SJCRH30 (cell line): ENCODE measurements at places on chromosomes 16 and 17. TPM values are rescaled to one million over a fixed set of nuclear protein-coding genes. Genes with fewer than 3 reads are reported as not detected.

DNA sequence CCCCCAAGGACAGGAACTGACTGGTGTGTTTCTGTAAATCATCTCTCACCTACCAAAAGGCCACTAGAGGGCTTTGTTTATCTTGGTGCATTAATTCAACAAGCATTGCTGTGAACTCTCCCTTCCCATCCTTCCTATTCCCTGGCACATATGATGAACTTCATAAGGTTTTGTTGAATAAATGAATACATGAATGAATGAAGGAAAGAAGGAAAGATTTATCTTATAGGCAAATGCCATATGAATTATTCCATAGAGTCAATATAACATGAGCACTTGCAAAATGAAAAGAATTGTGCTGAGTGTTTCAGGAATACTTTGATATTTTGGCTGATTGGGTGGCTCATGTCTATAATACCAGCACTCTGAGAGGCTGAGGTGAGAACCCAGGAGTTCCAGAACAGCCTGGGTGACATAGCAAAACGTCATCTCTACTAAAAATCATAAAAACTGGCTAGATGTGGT lies 4.3 kb downstream of the SPDYE4 start:
- no peak for DNase-seq

GRCh38 chr16:67157892-67158635 lies 1.6 kb downstream of the TRADD start:
- DNase-seq = no peak

- no peak for DNase-seq
Observed at GRCh38 chr17:64145375-64145750, 15.4 kb upstream of the ERN1 start.

DNA sequence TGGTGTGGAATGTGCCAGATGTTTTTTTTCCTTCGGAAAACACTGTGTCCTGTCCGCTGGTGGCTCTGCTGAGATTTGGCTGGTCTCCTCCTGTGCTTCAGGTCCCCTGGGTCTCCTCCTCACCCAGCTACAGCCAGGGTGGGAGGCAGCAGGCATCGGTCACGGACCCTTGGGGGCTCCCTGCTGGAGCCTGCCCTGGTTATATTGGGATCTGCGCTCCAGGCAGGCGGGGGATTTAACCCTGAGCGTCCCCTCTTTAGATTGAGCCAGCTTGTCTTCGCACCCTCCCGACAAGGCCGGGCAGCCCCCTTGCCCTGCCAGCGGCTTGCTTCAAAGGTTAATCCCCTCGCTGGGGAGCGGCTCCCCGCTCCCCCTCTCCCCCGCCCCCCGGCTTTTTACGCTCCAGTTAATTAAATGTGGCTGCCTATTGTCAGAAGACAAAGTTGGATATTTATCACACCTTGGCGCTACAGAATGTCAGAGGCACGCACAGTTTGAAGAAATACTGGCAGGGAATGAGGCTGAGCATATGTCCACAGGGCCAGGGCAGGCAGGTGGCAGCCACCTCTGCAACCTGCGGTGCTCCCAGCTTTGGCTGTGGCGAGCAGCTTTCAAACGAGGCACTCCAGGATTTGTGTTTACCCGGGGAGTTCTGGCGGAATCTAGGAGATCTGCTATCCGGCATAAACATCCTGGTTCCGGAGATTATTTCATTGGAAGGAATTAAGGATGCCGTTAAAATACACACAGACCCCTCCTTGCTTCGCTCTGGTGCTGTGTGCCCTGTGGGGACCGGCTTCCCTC lies 38.2 kb upstream of the GSE1 start:
- peak; percentile 44 for DNase-seq

- no peak for DNase-seq
Observed at GRCh38 chr17:7460850-7461660, 16.2 kb downstream of the CHRNB1 start.

- DNase-seq = no peak
Observed at GRCh38 chr16:88300463-88300835, 82.3 kb upstream of the ZNF469 start.

Gene IL21R
- 3.8 and 4.6 TPM in 2 replicates for total RNA-seq

DNA sequence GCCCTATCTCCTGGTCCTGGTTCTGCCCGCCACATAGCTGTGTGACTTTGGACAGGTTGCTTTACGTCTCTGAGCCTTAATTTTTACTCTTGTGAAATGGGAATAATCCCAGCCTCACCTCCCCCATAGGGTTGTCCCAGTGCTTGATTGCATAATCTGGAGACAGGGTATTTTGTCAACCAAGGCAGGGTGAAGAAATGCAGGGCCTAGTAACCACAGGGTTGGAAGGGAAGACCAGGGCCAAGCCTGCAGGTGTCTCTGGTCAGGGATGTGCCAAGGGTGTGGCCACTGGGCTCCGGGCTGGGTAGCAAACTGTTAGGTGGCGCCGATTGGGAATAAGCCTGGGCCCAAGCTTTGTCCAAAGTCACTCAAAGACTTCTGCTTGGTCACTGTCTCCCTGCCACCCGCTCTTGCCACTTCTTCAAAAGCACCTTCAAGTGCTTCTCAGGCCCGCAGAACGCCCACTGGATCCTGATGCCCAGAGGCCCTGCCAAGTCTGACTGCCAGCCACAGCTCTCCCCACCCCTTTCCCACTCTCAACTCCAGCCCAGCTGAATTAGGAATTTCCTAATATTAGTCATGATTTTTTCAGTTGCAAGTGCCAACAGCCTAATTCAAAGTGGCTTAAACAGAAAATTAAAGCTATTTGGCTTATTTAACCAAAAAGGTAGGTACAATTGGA lies 20.6 kb upstream of the COL1A1 start:
- DNase-seq = no peak

GRCh38 chr16:11121914-11122692 lies 133.9 kb downstream of the SOCS1 start:
- no peak for DNase-seq

Gene TBC1D3K
- total RNA-seq = not detected in 2 replicates

DNA sequence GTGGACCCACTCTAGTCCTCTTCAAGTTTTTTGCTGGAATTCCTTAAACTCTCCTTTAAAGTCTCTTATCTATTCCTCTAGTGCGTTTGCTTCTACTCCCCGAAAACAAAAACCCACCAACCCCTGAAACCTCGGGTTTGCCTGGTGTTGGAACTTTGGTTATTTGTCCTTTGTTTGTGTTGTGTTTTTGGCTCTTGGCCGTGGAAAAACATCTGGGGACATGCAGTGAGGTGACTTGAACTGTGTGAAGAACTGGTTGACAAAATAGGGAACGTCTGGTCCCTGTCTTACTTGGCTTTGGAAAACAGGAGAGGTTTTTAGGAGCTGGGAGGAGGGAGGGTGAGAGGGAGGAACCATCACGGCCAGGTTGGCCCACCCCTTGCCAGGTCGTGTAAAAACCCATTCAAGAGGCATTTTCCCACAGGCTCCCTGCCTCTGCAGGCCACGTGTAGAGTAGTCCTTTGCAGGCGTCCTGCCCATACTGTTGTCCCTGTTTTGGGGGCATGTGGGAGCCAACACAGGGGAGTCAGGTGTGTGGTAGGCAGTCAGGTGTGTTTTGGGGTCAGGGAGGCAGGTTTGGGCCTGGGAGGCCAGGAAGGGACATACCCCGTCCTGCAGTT lies 169.3 kb downstream of the RAB11FIP4 start:
- DNase-seq = no peak

- DNase-seq = no peak
Observed at GRCh38 chr16:19710191-19710908, 7.7 kb downstream of the KNOP1 start.
